ENCODE measurements at places on chromosomes 1 and 21. TPM values are rescaled to one million over a fixed set of nuclear protein-coding genes. Genes with fewer than 3 reads are reported as not detected.

DNA sequence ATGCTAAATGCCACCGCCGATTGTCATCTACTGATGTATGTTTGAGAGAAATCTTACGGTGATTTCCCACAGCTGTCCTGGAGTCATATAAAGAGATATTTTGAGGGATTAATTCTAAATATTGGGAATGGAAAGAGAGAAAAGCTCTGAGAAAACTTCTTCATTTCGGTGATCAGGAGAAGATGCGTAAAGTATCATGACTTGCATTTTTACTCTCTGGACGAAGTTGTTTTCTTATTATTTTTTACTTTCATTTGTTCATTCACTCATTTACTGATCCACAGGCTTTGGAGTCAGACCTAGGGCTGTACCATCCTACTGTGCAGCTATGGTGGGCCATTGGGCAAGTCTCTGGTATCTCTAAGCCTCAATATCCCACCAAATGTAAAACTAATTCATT, 58.4 kb upstream of the RUNX1 start:
- DNase-seq, result no peak

DNA sequence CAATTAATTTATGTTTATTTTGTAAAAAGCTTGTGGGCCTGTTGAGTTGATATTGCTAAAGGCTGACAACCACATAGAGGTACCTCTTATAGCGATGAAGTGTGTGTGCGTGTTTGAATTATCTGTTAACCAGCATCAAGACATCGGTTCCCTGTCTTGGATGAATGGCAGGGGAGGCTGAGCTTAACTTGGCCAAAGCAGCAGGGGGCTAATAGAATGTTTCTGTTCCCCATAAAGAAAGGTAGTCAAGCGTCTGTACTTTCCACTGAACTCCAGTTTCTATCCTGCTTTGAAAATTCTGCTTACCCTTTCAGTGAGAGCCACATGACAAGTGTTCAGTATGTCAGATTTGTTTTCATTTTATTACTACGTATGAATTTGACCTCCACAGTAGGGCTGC, 63.0 kb downstream of the ROR1 start:
- DNase-seq, result no peak

DNA sequence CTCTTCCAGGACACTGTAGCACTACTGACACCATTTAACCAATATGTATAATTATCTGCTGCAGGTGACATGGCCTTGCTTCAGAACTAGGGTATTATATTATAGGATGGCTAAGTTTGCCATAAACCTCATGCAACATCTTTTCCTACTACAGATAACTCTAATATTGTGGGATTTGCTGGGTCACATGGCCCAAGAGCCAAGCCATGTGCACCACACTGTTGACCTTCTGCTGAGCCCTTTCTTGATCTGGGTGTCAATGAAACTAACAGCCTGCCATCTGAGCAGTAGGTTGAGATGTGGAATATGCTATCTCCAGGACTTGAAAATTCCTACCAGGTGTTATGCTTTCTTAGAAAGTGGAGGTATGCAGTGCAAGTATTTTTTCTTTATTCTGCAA, 2291.1 kb downstream of the MRPL39 start:
- DNase-seq, result no peak

- DNase-seq, result peak; percentile 78
These were observed 18.8 kb downstream of the RHBG start for GRCh38 chr1:156387870-156388173.

GRCh38 chr21:36754241-36754898, 55.5 kb downstream of the SIM2 start:
- no peak for DNase-seq

GRCh38 chr1:22739648-22740385, 29.2 kb downstream of the EPHB2 start:
- no peak for DNase-seq

DNA sequence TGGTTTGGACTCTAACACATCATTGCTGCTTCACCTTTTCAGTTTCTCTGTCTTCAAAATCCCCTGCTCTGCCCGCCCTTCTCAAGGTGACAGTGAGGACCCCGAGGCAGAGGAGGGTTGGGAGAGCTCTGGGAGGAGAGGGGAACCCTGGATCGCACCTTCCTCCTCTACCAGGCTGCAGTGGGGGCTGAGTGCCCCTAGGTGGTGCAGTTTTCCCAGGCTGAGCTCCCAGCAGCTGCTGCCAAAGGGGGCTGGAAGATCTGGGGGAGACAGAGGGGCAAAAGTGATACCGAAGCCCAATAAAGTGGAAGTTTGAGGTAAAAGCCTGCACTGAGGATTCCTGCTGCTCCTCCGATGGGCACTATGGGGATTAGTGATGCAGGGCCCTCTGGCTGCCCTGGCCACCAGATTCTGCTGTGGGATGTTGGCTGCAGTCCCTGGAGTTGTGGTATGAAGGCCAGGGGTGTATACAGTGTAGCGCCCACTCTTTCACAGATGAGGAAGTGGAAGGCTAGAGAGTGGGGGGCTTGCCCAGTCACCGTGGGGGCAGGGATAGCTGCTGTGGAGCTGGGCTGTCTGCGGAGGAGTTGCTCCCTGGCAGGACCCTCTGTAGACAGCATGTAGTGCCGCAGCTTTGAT, 40.7 kb upstream of the SCMH1 start:
- no peak for DNase-seq

DNA sequence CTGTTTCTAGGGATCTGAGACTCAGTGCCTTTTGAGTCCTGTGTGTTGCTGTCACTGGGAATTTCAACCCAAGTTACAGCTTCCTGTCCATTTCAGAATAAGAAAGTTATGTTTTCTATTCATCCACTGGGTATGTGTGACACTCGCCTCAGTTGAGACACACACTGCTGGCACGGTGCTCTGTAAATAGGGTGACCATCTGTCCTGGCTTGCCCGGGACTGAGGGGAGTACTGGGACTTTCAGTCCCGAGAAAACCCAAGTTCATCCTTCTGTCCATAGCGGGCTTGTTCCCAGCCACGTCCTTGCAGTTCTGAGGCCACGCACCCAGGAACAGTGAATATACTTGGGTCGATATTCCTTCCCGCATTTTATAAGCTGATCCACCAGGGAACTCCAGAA, 56.3 kb upstream of the DISP3 start:
- no peak for DNase-seq

DNA sequence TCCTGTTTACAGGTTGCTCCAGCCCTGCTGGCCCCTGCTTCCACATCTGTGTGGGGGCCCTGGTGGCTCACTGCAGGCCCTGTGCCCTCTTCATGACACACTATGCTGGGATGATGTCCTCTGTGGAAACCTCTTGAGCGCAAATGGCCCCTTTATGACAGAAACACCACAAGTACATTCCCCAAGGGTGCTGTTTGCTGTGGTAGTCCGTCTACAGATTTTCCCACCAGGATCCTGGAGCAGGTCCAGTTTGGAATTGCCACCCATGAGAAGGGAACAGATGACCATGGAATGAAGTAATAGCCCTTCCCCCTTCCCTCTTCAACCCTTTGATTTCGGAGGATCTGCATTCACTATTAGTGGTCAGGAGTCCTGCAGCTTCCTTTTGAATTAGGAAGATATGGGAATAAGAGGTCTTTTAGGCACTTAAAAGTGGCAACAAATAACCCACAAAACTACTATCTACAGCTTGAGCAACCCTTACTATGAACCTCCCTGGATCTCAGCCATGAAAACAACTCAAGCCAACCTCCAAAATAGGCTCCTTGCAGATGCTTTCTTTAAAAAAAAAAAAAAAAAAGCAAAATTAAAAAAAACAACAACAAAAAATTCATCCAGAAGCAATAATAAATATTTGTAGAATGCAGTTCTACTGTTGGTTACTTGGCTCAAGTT, 121.9 kb upstream of the TSPAN2 start:
- DNase-seq, result no peak

GRCh38 chr1:63414691-63415365, 47.4 kb downstream of the ALG6 start:
- no peak for DNase-seq

DNA sequence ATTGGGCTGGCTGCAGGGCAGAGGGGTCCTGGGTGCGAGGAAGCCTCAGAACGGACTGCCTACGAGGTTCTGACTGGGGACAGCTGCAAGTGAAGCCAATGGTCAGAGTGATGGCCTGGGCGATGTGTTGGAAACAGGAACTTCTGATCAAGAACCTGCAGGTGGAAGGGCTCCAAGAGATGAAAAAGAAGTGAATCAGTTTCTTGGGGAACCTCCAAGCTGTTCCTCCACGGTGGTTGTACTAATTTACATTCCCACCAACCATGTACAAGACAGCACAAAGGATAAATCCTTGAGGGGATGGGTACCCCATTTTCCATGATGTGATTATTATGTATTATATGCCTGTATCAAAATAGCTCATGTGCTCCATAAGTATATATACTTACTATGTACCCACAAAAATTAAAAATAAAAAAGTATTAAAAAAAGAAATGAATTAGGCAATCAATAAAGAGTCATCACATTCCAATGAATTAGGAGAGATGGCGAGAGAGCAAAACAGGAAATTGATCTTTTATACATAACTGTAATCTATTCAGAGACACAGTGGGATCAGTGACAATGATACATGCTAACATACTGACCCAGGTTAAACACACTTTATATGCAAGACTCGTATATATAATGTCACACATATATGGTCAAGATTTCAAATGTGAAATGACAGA, 58.1 kb downstream of the PTPN14 start:
- DNase-seq, result no peak

- no peak for DNase-seq
These were observed 58.1 kb downstream of the PTP4A2 start for GRCh38 chr1:31879981-31880608.

DNA sequence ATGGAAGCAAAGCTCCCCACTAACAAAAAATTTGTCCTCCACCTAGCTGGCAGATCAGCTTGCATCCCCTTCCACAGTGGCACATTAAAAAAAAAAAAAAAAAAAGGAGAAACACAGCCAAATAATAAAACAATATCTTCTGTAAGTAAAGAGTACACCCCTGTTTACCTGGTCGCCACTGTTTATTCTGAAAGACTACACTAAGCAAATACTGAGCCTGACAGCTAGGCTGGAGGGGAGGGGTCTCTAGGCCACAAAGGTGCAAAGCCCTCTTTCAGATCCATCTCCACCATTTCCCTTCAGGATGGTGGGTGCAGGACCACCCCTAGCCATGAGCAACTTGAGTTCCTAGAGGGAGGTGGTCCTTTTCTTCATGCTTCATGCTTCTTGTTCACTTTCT, 22.8 kb upstream of the SLC45A3 start:
- DNase-seq, result no peak

DNA sequence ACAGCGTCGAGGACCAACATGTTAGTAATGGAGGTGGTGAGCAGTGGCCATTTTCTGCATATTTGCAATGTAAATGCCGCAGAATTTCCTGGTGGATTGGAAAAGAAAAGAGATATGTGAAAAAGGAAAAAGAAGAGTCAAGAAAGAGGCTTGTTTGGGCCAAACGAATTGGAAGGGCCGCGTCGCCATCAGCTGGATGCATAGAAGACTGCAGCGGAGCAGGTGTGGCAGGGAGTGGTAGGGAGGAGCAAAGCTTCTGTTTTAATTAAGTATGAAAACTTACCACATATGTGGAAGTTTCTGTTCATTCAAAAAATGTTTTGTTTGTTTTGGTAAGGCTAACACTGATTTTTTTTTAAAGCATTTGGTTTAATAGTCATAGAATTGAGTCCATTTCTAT, 690.7 kb downstream of the NCAM2 start:
- no peak for DNase-seq

- no peak for DNase-seq
These were observed 13.7 kb upstream of the E2F2 start for GRCh38 chr1:23544444-23545389.

DNA sequence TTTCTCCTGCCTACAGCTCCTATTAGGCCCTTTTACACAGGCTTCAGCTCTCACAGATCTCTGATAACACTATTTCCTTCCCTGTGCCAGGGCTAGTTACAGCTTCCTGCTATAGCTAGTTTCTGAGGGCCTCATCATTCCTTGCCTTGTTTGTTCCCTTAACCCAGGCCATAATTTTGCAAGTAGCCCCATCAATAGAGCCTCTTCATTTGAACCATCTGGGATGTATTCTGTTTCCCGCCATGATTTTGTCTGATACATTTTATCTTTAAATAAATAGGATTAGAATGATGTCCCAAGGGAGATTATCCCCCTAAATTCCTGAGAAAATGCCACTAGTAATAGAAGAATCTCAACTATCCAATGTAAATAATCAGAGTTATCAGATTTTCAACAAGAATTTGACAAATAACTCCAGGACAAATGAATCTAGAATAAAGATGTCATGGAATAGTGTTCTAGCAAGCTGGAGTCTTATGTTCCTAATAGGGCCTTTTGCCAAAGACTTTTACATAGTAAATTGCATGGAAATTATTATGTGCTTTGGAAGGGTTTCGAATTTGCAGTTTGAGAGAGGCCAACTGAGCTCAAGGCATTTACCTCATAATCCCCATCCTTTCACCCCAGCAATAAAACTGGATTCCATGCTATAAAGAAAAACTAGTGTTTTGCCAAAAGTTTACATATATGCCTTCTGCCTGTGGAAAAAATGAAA, 16.1 kb downstream of the IFT25 start:
- no peak for DNase-seq

DNA sequence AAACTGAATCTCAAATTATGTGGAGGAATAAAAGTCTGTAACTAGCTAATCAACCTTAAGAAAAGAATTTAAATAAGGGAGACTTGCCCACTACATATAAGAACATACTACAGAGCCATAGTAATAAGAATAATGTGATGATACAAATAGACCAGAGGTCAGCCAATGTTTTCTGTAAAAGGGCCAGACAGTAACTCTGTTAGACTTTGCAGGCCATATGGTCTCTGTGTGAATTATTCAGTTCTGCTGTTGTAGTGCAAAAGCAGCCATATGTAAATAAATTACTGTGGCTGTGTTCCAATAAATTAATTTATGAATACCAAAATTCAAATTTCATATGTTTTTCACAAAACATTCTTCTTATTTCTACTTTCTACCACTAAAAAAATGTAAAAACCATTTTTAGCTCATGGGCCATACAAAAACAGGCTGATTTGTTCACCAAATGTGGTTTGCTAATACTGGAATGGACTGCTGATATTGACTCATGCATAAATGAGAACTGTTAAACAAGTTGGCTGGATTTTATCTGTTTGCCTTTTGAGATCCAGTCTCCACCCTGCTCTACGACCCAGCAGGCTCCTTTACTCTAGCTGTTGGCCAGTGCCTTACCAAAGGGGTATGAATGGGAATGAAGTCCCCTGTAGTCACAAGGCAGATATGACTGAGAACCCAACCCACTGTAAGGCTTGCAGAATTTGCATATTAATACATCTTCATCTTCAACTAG, 98.2 kb upstream of the ZNHIT6 start:
- no peak for DNase-seq

- DNase-seq, result no peak
These were observed 38.2 kb upstream of the PLA2G5 start for GRCh38 chr1:20031836-20032235.

The HES3 gene
- total RNA-seq, result not detected

The PRAMEF33 gene
- not detected for total RNA-seq

The ZMPSTE24 gene
- total RNA-seq, result 49.5 TPM

The ESPN gene
- total RNA-seq, result 2.1 TPM

The DFFB gene
- total RNA-seq, result 8.2 TPM

The CFH gene
- total RNA-seq, result 24.0 TPM

The PROX1 gene
- 0.32 TPM for total RNA-seq

The KCNA2 gene
- 0.17 TPM for total RNA-seq

The KCNT2 gene
- total RNA-seq, result 13.4 TPM

The KLHDC8A gene
- not detected for total RNA-seq

The FCGR2B gene
- not detected for total RNA-seq

The FAM229A gene
- 3.6 TPM for total RNA-seq

The ZMYM1 gene
- total RNA-seq, result 15.8 TPM
